ENCODE measurements at places on chromosomes 5 and 9.

GRCh38 chr9:111691672-111692329 is 30.4 kb downstream of the GNG10 start:
- no peak for DNase-seq

GRCh38 chr5:72338689-72339209 is 18.6 kb downstream of the PTCD2 start:
- DNase-seq, result no peak

DNA sequence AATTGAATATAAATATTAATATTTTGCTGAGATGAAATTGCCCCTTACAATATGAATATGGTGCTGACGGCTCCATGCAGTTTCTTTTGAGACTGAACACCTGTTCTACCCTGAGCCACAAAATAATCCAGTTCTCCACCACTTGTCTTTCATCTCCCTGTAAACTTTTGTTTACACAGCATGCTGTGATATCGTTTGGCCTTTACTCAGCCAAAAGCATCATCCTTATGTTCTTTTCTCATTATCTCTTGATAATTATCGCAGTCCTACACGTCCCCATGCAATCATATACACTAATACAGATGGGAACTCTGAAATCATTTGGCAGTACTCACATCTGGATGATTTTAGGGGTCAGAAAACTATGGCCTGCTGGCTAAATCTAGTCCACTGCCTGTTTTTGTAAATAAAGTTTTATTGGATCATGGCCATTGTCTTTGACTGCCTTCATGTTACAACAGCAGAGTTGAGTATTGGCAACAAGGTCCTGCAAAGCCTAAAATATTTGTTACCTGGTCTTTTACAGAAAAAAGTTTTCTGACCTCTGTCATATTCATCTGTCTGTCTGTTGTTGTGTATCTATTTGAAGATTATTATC is 53.3 kb downstream of the AOPEP start:
- no peak for DNase-seq

- DNase-seq, result peak; percentile 4
These were observed 91.6 kb upstream of the NR4A3 start for GRCh38 chr9:99730062-99730461.

- DNase-seq, result no peak
These were observed 180.1 kb downstream of the MACROH2A1 start for GRCh38 chr5:135218790-135219568.

DNA sequence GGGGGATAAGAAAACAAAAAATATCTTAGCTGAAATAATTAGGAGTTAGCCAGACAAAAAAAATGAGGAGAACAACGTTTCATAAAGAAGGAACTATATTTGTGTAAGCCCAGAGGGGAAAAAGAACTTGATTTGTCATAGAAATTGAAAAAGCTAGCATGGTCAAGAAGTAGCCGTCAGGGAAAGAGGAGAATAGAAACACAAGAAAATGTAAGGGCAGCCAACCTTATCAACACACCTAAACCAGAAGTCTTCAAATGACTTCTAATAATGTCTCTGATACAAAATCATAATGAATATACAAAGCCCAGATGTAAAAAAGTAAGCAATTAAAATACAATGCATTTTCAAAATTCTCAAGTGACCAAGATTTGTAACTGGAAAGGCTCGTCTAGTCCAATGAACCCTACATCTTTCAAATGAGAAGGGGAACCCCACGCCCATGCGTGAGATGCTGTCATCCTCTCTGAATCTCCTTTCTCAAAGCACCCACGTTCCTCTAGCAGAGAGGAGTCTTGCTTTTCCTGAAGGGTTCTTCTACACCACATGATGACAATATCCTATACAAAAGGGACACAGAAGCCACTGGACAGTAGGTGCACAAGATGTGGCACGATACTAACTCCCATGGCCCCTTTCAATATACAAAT is 103.7 kb downstream of the ARL15 start:
- no peak for DNase-seq

- DNase-seq, result peak; percentile 29
These were observed 139.8 kb downstream of the MPDZ start for GRCh38 chr9:13139641-13140171.

DNA sequence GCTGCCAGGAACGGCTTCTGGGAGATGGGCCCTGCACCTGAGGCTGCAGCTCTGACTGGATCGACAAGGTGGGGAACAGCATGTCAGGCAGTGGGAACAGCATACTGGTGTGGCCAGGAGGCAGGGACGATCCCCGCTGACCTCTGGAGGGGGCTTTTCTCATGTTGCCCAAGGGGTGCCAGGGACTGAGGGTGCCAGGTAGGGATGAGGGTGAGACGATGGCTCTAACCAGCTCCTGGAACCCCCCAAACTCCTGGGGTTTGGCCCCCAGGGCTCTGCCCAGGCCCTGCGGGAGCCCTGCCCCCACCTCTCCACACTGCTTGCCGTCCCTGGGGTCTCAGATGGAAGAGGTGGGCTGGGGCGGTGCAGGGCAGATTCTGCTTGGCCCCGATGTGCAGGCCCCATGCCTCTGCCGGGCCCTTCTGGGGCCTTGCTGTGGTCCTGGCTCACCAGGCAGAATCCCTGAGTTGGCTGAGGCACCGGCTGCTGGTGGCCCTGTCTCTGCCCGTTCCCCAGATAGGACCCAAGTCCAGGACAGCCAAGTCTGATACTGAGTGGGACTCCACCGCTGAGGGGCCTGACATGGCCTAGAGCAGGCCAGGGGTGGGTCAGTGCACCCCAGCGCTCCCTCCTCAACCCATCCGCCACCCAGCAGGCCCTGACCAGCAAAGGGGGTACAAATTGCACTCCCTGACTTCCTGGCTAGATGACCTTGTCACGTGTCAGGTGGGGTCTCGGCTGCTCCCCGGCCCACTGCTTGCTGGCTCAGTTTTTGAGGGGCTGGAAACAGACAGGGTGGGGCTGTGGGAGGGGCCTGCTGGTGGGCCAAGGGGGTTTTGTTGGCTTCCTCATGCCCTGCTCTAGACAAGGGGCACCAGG is 28.4 kb upstream of the RNF130 start:
- DNase-seq, result no peak

- DNase-seq, result no peak
These were observed 75.3 kb upstream of the GGTA1 start for GRCh38 chr9:121574774-121575519.

- DNase-seq, result no peak
These were observed 96.6 kb downstream of the CYFIP2 start for GRCh38 chr5:157362502-157362901.

GRCh38 chr5:153699035-153699434 is 208.6 kb downstream of the GRIA1 start:
- DNase-seq, result no peak

DNA sequence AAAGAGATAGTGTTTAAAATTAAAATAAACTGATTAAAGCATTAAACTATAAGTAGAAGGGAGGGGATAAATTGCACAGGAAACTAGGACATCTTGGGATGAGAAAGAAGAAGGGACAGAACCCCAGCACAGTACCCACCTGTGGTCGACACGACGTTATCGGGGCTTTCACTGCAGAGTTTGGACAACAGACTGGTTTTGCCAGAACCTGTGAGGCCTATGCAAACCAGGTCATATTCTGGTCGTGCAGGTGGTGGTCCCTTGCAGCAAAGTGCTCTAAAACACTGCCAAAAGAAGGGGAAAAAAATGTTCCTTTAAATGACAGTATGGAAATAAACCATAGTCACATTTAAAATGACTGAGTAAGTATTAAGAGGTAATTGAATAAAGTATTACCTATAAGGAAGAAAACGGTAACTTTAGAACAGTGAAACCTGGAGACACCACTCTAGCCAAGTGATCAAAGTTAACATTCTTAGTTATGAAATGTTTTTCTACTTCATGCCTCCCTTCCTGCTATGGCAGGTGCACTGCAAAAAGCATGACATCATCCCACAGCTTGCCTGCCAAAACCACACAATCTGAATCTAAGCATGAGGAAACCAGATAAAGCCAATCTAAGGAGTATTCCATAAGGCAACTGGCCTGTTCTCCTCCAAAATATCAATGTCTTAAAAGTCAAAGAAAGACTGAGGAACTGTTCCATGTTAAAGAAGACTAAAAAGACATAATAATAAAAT is 138.6 kb downstream of the ARL15 start:
- no peak for DNase-seq

- no peak for DNase-seq
These were observed 273.4 kb downstream of the DENND1A start for GRCh38 chr9:123656565-123656964.

GRCh38 chr5:138466900-138467710 is 1.8 kb downstream of the EGR1 start:
- DNase-seq, result peak; percentile 39

DNA sequence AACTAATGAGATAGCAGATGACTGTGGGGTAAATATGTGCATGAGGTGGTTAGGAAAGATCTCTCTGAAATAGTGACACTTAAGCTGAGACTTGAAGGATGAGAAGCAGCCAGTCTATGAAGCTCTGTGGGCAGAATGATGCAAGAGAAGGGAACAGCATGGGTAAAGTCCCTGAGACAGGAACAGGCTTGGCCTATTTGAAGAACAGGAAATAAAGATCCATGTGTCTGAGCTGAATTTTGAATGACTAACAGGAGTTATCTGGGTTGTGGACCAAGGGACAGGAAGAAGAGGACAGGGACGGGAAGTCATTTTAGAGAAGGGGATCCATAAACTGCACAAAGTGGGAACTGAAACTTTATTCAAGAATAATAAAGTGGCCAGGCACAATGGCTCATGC is 25.6 kb upstream of the HMGCS1 start:
- no peak for DNase-seq

DNA sequence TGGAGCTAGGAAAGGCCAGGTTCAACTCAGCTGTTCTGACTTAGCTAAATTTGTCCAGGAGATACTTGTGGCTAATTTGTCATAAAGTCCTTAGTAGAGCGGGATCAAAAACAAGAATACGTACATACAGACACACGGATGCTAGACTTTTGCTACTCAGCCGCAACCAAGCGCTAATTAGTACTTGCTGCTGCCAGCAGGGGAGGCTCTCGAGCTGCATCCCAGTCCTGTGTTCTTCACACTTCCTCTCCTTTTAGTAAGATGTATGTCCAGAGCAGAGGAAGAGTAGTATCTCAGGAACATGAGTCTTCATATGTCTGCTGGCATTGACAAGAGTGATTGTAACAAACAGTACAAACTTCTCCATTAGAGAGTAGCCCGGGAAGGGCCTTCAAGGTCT is 58.3 kb downstream of the CYFIP2 start:
- peak; percentile 38 for DNase-seq

- DNase-seq, result no peak
These were observed 93.9 kb upstream of the LMX1B start for GRCh38 chr9:126519660-126520420.

GRCh38 chr5:157471709-157472108 is 11.7 kb downstream of the NIPAL4 start:
- no peak for DNase-seq

- no peak for DNase-seq
These were observed 62.9 kb upstream of the IL17B start for GRCh38 chr5:149441986-149442385.

GRCh38 chr9:78695519-78695918 is 398.6 kb downstream of the PSAT1 start:
- DNase-seq, result no peak

- DNase-seq, result no peak
These were observed 68.3 kb downstream of the AK8 start for GRCh38 chr9:132809677-132810271.

GRCh38 chr5:163760498-163760897 is 255.1 kb downstream of the MAT2B start:
- no peak for DNase-seq

GRCh38 chr9:133943781-133944745 is 48.1 kb downstream of the VAV2 start:
- DNase-seq, result no peak

- peak; percentile 74 for DNase-seq
These were observed 162.2 kb downstream of the SREK1 start for GRCh38 chr5:66306105-66306843.

- no peak for DNase-seq
These were observed 218.6 kb downstream of the MAN2A1 start for GRCh38 chr5:109908366-109908765.

- DNase-seq, result no peak
These were observed 38.1 kb downstream of the BASP1 start for GRCh38 chr5:17255471-17256021.

DNA sequence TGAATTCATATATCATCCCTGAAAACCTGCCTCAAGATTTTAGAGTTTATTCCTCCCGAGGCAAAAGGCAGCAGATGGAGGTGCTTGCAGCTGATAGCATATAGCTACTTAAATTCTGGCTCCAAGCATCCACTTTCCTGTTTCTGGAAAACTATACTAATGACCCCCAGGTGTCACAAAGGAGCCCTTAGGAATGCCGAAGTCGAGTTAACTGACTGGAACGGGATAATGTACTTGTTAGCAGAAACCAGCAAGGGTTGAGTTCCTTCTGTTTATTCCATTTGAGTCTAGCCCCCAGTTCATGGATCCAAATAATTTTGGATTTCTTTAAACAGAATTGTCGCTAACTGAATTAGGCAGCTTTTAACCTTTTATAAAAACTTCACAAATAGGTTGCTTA is 44.5 kb downstream of the PTTG1 start:
- DNase-seq, result no peak

- DNase-seq, result no peak
These were observed 22.3 kb upstream of the SNAPC3 start for GRCh38 chr9:15400281-15400941.

DNA sequence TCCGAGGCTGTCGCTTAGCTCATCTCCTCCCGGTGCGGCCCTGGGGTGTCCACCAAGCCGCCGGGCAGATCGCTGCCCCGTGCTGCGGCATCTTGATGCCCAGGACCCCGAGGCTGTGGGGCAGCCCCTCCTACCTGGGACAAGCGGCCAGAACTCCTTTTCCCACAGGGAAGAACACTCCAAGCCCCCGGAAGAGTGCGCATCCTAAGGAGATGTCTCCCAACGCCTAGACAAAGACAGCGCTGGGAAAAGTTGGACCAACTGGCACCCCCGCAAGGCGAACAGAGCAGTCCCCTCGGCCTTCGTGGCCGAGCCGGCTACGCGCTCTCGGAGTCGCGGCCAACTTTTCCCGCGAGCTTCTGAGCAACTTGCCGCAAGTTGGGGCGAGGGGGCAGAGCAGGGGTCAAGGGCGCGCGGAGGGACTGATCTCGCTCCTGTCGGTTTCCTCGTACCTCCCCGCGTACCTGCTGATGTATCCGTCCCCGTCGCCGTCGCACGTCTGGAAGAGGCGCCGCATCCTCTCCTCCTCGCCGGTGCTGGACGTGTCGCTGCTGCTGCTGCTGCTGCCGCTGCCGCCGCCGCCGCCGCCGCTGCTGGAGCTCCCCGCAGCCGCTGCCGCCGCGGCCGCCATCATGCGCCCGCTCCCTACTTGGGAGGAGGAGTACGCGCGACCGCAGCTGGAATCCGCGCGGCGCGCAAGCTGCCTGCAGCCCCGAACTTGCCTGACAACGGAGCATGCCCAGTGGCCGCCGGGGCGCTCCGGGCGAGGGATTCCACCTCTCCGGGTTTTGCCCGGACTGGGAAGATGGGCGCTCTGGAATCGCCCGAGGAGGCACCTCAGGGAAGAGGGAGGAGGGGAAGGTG is at the start of gene MCC:
Gene MCC, minus strand, starts transcription at position 673 of the 864 bp plus-strand sequence.
- DNase-seq, result peak; percentile 85

Measured in ELF-1 (cell line).